GM23338 (cell line): ENCODE measurements at places on chromosomes 12 and 14.

- DNase-seq = peak; percentile 78
Measured at GRCh38 chr12:30796313-30796780, 41.6 kb upstream of the CAPRIN2 start.

DNA sequence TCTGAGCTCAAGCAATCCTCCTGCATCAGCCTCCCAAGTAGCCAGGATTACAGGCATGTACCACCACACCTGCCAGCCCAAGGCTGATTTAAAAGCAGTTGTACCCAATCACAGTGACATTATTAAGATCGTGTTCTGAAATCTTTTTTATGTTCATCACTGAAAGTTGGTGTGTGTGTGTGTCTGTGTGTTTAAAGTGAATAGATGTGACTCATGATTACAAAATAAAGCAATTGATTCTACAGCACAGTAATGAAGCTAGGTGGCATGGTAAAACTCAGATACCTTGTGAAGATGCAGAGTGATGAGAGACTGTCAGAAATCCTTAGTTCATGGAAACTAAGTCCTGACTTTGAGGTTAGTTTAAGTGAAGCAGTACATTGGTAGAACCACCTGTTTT lies 74.2 kb upstream of the ATP2B1 start:
- no peak for DNase-seq

- no peak for DNase-seq
Measured at GRCh38 chr12:124727922-124728321, 135.7 kb downstream of the SCARB1 start.

- DNase-seq = no peak
Measured at GRCh38 chr12:21337959-21338744, 3.4 kb upstream of the SLCO1A2 start.

DNA sequence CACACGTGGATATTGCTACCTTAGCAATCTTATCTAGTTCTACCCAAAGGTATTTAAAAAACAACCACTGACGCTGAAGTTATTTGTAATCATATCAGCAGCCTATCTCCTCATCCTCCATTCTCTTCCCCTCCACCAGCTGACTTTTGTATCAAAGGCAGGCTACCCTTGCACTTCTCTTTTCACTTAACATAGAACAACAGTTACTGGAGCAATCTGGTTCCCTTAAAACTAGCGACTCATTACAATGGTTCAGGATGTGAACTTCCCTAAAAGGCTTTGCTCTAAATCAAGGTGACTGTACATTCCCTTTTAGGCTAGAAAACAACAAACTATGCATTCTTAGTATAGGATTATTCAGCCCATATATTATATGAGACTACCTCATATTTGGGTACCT lies 404.7 kb downstream of the APAF1 start:
- no peak for DNase-seq

GRCh38 chr12:93153321-93153720 lies 224.2 kb upstream of the EEA1 start:
- no peak for DNase-seq

DNA sequence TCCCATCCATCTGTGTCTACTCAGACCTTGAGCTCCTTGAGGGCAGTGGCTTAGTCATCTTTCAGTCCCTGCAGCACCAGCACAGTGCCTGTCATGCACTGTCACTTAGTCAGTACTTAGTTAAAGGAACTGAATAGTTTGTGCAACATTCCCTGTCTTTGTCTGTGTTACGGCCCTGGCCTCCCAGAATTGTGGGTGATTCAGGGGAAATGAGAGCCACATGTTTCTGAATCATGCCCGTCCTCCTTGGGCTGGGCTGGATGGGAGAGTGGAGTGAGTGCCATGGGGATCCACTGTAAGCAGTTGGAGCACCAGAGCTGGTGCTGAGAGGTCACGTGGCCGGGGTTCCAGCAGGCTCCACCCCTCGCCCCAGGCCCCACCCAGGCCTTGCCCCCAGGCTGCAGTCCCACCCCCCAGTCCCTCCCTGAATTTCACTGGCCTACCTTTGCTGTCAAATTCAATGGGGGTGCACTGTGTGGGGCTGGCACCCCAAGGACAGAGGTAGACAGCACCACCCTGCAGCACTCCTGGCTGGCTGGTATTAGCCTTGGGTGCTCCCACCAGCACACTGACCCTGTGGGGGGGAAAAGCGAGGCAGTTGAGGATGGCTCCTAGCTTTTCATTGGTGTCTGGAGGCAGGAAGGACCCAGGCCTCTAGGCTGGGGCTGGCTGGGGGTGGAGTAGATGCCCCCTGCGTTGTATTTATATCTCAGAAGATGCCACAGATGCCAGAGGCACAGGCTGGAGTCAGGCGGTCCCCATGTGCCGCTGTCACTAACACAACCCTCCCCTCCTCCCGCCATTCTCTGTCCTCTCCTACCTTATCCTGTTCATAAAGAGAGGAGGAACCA lies 7.5 kb downstream of the ITGA5 start:
- peak; percentile 66 for DNase-seq

GRCh38 chr12:112096667-112097066 lies 11.9 kb downstream of the NAA25 start:
- no peak for DNase-seq

DNA sequence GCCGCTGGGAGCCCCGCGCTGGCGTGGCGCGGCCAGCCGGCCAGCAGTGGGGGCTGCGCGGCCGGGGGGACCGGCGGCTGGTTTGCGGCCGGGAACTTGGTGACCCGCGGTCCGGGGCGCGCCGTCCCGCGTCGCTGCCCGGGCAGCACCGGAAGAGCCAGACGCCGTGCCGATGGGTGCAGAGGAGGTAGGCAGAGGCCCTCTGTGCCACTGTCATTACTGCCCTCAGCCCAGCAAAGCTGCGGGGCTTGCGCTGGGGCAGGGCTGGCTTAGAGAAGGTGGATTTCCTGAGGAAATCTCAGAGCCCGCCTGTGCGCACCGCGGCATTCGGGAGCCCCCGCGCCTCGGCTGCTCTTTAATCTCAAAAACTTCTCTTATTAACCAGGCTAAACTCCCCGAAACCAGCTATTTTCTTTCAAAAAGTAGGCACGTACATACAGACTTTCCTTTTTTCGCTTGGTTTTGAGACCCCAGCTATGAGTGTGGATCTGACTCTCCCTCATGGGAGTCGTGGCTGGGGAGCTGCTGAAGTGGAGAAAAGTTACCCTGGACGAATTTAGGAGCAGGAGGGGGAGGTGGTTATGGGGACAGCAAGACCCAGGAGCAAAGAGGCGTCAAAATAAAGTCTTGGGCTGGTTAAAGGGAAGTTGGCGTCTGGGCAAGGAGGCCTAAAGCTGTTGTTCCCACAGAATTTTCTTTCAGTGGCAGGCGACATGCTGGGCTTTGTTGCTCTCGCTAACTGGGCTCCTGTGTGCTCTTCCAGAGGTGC lies 802 bp downstream of the SUSD6 start:
- peak; percentile 61 for DNase-seq

DNA sequence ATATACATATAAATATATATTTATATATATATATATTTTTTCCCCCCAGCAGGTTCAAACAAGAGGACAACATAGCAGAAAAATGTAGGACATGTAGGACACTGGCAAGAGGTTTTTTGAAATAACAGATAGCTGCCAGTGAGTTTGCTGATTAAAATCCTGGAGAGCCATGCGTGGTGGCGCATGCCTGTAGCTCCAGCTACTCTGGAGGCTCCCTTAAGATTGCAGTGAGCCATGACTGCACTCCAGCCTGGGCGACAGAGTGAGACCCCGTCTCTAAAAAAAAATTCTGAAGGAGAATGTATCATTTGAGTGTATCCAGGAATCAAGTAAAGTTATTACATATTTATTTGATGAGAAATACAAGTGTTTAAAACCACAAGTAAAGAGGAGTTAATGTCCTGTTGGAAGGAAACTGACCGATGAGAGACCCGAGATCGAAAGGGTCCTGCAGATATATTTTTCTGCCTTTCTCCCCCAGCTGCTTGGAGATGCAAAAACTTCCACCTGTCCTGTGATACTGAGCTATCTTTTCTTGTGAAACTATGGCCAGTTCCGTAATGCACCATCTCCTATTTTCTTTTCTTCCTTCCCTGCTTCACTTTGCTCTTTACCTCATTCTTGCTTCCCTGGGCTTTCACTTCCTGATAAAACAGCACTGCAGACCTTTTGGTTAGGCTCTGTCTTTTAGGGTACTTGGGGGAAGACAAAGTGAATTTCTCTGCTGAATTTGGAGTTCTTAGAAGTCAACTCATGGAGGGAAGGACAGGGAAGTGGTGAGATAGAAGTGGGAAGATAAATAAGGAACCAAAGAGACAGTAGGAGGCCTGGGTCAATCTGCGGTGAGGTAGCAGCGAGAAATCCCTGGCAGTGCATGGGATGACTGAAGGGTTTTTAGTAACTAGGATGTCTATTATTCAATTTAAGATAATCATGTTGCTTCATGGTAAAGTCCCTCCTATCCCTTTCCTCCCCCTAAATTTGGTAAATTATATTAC lies 41.2 kb upstream of the SLC2A13 start:
- DNase-seq = no peak

DNA sequence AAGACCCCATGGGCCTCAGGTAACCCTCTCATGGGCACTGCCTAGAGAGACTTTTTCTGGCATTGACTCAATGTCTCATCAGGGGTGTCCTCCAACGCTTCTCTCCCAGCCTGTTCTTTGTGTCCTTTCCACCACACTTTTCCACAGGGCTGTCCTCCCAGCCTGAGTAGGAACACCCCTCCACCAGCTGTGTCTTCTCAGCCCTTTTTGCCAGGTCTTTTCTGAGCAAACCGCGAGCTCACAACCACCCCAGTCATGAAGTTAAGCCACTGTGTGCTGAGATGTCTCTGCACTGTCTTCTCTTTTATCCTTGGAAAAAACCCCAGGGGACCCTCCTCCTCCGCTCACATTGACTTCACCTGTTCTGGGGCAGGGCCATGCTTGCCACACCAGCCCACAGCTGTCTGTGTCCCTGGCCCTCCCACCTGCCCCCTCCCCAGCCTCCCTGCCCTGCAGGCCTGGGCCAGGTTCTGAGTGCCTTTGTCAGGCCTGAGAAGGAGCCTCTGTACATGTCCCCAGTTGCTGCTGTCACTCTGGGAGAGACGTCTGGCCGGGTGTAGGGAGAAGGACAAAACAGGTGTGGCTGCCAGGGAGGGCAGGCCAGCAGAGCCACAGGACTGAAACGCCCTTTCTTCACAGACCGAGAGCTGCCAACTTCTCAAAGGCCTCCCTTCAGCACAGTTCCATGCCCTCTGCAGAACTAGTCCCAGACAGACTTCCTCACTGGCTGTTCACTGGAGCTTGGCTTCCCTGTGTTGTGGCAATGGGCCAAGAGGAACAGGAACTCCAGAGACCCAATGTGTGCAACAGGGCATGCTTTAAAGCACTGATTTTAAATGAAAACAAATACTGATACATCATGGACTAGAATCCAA lies 50.5 kb upstream of the PNMA1 start:
- DNase-seq = no peak

GRCh38 chr14:64500088-64500487 lies 3.5 kb downstream of the ZBTB25 start:
- DNase-seq = no peak

- DNase-seq = no peak
Measured at GRCh38 chr12:124477107-124477915, 90.1 kb downstream of the NCOR2 start.

DNA sequence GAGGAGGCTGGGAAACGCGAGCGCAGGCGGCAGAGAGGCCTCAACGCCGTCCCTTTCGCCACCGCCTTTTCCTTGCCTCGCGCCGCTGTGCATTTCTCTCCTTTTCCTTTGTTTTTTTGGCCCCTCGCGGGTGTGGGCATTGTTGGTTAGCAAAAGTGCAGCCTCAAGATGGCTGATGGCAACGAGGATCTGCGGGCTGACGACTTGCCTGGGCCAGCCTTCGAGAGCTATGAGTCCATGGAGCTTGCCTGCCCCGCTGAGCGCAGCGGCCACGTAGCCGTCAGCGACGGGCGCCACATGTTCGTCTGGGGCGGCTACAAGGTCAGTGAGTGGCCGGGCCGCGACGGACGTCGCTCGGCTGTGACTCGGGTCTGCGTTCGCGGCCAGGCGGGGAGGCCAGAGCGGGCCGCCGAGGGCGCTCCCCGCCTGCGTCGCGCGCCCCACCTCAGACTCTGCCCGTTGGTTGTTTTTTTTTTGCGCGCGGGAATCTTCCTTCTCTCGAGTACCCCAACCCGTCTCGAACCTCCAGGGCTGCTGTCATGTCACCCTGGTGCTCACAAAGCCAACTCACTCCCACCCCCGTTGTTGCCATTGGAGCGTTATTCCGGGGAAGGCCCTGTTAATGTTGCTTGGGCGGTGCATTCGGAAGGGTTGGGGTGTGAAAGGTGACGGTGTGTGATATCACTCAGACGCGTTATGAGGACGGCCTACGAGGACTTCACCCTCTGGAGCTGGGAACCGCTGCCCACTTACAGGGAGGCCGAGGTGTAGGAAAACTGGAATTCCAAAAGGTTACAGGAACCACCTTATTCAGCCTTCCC lies 558 bp downstream of the KLHDC2 start:
- DNase-seq = peak; percentile 67

DNA sequence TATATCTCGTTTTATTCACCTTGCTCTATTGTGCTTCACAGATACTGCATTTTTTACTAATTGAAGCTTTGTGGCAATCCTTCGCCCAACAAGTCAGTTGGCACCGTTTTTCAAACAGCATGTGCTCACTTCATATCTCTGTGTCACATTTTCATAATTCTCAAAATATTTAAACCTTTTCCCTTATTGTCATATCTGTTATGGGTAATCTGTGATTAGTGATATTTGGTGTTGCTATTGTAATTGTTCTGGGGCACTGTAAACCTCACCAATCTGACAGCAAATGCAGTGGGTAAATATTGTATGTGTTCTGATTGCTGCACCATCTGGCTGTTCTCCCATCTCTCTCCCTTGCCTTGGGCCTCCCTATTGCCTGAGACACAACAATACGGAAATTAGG lies 191.3 kb downstream of the BTG1 start:
- DNase-seq = no peak

DNA sequence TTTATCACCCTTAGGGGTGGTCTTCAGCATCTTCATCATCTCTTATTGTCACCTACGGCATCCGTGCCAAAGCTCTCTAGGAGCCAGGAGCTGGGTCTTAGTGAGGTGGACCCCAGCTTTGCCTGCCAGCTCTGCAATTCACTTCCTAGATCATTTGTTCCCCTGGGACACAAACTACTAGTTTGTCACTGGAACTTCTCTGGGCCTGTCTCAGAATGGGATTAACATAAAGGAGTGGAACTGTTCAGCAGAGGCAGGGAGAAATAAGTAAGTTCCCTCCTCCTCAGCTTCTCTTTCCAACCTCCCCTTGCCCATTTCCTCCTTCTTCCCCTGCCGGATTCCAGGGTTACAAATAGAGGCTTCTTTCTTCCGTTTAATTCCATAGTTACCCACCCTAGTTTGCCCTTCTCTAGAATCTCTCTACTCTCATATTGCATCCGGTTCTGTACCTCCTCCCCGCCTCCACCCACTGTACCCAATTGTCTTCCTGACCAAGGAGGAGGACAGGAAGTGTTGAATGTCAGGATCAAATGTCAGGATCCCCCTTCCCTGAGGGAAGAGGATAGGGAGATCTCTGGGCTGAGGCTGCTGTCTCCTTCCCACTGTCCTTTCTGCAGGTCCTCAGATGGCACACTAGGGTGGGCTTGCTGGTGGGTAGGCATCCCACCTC lies 25.0 kb downstream of the LARP4 start:
- peak; percentile 74 for DNase-seq
